ENCODE measurements at places on chromosomes 3 and 15.

GRCh38 chr15:69074001-69074842, 59.7 kb downstream of the NOX5 start:
- DNase-seq, result no peak

DNA sequence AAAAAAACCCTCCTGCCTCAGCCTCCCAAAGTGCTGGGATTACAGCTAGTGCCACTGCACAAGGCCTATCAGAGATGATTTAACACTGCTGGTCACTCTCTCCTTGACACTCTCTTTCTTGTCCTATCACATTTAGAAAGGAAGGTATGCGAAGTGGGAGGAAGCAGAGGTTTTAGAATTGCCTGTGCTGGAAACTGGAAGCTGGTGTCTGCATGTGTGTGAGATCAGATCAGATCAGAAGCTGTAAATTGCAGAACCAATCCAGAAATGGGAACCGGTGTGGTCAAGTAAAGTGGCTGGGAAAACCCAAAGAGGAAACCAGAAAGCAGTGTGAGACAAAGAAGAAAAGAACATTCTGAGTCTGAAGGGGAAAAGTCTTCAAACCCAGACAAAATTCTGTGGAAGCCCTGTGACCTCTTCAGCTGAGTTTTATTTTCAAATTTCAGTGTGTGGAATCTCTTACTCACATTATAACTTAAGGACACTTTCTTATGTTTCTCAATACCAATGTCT, 2.8 kb downstream of the EFHB start:
- DNase-seq, result no peak

DNA sequence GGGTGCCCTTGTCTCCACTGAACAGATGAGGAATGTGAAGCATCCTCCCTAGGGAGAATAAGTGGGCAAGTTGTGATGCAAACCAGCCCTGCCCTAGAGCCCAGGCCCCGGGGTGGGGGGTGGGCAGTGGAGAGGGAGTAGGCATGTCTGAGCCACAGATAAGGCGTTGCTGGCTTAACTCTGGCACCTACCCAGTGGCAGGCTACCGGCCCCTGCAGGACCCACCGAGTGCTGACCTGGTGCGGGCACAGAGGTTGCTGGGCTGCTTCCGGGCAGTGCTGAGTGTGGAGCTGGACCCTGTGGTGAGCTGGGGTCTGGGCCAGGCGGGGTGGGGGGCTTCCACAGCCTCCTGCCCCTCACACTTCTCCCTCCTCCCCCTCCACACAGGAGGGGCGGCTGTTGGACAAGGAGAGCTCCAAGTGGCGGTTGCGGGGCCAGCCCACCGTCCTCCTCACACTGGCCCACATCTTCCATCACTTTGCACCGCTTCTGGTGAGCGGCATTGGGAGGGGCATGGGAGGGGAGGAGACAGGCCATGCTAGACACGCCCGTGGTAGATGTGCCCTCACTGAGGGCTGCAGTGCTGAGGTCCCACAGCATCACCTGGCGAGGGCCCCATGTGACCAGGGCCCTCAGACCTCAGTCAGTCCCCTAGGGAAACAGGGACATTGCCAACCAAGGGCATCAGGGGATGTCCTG, 10.1 kb downstream of the RNF123 start:
- DNase-seq, result no peak

DNA sequence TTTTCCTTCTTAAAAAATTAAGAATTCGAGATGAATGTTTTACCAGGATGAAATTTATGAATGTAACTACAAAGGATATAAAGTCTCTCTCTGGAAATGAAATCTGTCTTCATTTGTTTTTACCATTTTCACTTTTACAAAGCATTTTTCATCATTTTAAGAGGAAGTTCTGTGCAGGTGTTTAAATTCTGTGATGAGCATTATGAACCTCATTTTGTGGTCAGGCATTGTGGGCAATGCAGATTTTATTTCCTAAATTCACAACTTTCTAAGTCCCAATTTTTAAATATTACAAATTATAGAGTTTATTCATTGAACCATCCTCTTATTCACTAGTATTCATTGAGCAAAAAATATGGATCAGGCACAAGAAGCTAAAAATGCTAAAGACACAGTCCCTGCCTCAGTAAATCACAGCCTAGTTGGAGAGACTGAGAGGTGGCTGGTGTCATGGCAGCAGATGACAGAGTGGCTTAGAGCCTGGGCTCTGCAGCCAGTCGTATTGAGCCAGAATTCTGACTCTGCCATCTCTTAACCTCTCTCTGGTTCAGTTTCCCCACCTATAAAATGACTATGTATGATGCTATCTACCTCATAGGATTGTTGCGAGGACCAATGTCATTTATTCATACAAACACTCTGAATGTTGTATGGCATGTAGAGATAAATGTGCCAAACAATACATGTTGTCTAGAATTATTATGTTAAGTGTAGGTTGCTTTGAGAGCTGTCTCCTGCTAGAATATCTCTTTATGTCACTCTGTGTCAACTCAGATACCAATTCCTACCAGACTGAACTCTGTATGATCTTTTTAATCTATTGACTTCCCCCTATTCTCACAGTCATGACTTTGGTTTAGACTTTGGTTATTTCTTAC, 7.5 kb upstream of the TGFBR2 start:
- DNase-seq, result no peak

- no peak for DNase-seq
Observed at GRCh38 chr15:43268111-43269105, 1.7 kb upstream of the TGM5 start.

- no peak for DNase-seq
Observed at GRCh38 chr15:95016511-95017229, 785.3 kb downstream of the MCTP2 start.

GRCh38 chr15:56619887-56620286, 113.4 kb downstream of the ZNF280D start:
- no peak for DNase-seq

DNA sequence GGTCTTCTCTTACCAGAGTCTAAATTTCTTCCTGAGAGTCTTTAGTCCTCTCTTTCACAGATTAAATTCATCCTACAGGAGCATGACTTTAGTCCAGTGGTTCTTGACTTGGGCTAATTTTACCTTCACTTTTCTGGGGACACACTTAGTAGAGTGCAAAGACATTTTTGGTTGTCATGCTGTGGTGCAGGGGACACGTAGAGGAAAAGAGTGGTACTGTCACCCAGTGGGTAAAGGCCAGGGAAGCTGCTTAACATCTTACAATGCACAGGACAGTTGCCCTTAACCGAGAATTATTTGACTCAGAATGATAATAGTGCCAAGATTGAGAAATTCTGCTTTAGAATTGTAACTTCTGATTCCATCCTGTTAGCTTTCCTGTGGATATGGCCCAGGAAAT, 772.5 kb upstream of the GRM7 start:
- DNase-seq, result no peak

Data from iPS DF 19.7 (cell line).